Midbrain (tissue), 1 donor: ENCODE measurements at places on chromosomes 5 and 9.

- no peak for DNase-seq
These were observed 347.3 kb upstream of the ZNF608 start for GRCh38 chr5:125093776-125094175.

DNA sequence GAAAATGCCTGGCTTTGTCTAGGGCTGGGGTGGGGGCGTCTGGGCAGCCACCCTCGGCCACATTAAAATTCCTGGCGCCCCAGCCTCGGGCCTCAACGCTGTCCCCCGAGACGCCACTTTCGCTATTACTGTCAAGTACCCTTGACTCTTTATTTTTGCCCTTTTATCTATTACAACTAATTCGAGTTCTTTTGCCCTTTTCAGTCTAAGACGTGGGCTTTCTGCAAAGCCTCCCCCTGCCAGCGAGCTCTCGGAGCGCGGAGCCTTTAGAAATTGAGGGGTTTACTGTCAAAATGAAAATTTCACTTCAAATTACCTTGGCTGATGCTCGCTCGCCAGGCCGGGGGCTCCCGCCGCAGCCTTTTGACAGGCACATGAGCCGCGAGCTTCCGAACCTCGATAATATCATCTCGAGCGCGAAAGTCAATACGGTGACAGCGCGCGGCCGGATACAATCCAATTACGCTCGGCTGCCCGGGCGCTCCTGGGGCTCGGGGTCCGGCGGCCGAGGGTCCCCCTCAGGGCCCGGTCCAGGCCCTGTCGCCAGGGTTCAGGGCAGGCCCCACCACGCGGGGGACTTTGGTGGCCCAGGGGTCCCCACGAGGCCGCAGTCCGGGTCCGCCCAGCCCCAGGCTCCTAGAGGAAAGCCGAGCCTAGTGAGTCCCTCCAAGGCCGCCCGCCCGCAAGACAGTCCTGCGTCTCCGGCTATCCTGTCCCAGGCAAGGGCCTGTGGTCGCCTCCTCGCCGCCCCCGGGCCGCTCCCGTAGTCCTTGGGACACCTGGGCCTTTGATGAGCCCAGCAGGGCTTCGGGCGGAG, 6.7 kb downstream of the IRX4 start:
- DNase-seq = no peak

DNA sequence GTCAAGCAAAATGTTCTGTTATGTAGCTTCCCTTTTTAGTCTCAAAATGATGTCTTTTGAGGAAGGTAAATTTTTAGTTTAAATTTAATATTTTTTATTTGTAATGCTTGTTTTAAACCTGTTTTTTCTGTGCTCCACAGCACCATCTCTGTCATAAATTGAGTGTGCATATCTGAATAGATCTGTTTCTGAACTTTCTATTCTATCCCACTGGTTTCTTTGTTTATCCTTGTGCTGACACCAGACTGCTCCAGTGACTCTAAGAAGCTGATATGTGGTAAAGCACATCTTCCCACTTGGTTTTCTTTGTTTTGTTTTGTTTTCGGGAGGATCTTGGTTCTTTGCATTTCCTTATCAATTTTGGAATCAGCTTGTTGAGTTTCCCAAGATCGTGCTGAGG, 7.1 kb upstream of the RNF145 start:
- no peak for DNase-seq

DNA sequence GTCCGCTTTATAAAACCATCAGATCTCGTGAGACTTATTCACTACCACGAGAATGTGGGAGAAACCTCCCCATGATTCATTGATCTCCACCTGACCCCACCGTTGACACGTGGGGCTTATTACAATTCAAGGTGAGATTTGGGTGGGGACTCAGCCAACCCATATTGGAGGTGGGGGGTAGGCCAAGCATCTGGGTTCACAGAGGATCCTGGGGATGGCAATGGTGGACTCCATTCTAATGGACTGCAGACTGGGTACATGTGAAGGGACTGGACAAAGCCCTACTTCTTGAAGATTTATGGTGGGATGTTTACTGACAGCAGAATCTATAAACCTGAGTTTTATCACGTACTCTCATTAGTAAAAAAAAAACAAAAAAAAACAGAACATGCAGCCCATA, 15.1 kb downstream of the QRFP start:
- no peak for DNase-seq

DNA sequence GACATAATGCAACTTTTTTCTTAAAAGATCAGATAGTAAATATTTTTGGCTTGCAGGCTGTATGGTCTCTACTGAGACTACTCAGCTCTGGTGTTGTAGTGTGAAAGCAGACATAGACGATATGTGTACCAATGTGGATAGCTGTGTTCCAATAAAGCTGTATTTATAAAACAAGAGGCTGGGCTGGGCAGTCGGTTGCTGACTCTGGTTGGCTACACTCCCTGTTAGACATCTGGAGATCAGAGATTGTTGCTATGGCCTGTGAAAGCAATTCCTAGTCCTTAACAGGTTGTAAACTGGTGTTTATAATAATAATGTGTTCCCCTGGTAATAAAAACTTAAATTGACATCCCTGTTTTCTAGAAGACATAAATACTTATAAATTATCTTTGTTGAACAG, 24.4 kb upstream of the SCAMP1 start:
- DNase-seq = no peak

DNA sequence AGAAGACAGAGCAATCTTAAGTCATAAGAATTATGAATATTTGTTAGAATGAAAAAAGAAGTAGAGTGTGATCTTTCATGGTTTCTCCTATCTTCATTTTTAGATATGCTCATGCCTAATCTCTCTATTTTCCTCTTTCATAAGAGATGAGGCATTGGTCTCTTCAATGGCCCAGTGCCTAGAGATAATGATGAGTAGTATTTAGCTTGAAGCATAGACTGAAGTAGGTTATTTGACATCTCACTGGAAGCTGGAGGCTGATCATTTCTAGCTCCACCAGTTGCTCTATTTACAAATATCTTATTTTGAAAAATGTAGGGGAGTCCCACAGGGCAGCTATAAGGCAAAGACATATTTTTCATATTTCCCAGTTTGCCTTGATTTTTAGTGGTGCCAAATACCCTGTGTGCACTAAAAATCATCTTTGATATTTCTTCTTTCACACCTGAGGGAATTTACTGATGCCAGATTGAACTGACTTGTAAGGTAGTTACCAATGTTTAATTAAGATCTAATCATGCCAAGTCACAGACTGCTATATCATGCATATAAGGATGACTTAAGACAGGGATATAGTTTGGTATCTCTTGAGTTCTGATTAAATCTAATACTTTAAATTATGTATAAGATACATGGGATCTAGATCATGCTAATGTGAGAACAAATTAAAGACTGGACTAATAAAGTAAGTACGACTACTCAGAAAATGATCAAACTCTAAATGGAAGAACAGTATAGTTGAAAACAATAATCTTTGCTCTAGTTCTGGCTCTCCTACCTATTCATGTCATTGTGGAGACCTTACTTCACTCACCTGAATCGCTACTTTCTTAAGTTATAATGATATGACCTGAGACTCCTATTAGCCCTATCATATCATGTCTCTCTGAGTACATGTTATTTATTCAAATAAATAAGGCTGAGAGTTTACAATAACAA, 108.2 kb upstream of the IFNE start:
- no peak for DNase-seq
